ENCODE measurements at places on chromosomes 5 and 9.

- DNase-seq: no peak
These were observed 149.8 kb upstream of the TNC start for GRCh38 chr9:115267790-115268189.

GRCh38 chr5:169921384-169921783 is 58.9 kb downstream of the INSYN2B start:
- DNase-seq: no peak

DNA sequence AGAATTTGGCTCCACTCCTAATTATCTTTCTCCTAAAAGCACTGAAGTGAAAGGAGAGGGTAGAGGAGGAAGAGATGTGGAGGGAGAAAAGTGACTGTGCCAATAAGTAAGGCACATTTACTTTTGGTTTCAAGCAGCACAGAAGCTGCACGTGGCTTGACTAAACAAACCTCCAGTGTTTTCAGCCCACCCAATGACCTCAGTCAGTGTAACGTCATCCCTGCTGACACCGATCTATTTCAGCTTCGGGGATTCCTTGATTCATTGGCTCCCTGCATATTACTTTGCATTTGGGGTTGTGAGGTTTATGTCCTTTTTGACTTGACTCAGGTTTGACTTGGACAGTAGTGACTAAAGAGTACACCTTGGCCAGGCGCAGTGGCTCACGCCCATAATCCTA is 35.6 kb upstream of the NIM1K start:
- DNase-seq: no peak

DNA sequence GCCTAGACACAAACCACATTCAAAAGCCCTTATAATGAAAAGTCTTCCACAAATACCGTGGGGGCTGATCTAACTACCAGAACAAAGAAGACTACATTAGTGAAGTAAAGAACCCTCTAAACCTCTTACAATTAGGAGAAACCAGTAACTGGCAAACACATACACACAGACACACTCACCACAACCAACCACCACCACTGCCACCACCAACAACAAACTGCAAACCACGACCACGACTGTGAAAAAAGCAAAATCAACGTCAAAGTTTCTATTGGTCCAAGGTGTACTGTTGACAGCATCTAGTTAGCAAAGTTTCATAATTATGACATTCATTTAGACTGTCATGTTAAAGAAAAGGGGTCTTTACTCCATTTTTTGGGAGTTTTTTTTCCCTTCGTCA is 2.7 kb downstream of the CDO1 start:
- no peak for DNase-seq

DNA sequence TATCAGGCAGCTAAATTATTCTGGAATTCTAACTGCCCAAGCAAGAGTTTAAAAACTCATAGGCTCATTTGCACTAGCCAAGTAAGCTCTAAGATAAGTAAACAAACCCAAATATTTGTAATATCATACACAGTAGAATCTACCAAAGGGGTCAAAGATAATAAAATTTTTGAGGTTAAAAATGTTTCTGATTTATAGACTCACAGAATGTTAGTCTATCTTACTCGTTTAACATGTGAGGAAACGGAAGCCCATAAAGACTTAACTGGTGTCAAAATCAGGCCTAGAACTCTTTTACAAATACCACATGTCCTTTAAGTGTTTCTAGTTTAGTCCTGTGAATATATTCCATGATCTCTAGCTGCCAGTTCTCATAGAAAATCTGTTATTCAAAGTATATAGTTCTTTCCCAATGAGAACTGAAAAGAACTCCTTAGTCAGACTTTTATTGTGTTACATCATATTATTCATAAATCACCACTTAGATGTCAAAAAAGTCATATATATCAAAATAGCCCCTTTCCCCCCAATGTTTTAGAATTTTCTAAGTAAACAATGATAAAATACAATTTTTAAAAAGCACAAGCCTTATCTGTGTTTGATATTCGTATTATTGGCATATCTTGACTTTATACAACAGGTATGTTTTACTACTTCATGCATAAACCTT is 13.9 kb downstream of the RAB14 start:
- no peak for DNase-seq

- DNase-seq: no peak
These were observed 221.2 kb downstream of the TMEM167A start for GRCh38 chr5:82855893-82856550.

DNA sequence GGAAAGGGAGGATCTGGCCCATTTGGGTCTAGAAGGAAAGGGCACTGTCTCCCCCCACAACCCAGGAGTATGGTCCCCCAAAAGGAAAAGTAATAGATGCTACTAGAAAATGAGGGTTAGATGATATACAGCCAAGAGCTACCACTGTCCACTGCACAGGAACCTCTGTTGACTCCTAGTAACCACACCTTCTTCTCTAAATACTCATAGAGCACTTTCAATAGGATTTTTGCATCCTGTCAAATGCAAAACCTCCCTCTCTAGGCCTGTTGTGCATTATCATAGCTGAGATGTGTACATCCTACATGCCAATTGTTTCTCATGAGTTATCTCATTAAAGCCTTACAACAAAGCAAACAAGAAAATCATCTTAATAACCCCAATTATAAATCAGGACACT is 66.8 kb downstream of the THBS4 start:
- DNase-seq: no peak

All from AG09319 (cell line).